ENCODE measurements at places on chromosomes 16 and 17. TPM values are rescaled to one million over a fixed set of nuclear protein-coding genes. Genes with fewer than 3 reads are reported as not detected.

ATP1B2 gene
- polyA plus RNA-seq: 27.3 TPM

ENO3 gene
- 1,704 TPM for polyA plus RNA-seq

TUBB3 gene
- 10.7 TPM for polyA plus RNA-seq

SLC39A11 gene
- 9.8 TPM for polyA plus RNA-seq

PRCD gene
- 2.2 TPM for polyA plus RNA-seq

SLFN12L gene
- polyA plus RNA-seq: 0.24 TPM

FBXO39 gene
- polyA plus RNA-seq: 0.22 TPM

TBC1D26 gene
- 0.44 TPM for polyA plus RNA-seq

MRPS34 gene
- 47.9 TPM for polyA plus RNA-seq
